NCI-H345 (cell line): ENCODE measurements at places on chromosomes 1 and 21.

GRCh38 chr1:178986204-178986603 lies 39.5 kb upstream of the FAM20B start:
- no peak for DNase-seq

DNA sequence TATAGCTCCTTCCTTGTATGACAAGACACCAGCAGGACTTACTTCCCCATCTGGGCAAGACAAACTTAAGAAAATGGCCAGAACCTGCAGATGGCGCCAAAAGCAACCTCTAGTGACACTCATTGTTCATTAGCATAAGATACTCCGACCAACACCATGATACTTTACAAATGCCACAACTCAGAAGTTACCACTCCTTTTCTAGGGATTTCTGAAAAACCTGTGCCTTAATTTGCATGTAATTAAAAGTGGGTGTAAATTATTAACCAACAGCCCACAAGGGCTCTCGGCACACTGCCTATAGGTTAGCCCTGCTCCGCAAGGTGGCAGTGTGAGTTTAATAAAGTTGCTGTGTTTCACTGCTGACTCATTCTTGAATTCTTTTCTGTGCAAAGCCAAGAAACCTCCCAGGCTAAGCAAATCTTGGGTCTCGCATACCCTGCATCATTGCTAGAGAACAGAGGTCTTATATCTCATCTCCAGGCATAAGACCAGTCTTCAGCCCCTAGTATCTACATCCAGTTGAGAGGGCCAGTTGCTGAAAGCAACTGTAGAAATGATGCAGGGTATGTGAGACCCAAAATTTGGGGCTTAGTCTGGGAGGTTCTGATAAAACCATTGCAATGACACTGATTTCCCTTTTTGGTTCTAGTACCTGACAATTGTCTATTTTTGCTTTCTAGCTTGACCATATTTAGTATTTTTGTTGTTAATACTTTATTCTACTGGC lies 86.4 kb downstream of the FAF1 start:
- peak; percentile 32 for DNase-seq

- no peak for DNase-seq
Measured at GRCh38 chr1:200400556-200400955, 9.3 kb downstream of the ZNF281 start.

DNA sequence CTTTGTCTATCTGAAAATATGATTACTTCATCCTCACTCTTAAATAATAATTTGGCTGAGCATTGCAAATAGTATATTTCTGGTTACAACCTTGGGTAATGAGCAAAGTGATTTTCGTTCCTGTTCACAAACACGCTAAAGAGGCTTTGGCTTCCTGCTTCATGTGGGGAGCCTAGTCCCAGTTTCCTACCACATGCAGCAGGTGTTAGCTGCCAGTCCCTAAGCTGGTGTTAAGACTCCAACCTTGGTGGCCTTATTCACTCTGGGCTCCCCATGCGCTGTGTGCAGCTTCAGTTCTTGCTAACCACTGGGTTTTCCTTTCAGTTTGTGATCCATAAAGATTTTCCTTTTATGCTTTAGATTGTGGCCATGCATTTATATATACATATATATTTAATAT lies 56.7 kb upstream of the BARHL2 start:
- no peak for DNase-seq

GRCh38 chr1:182855911-182856310 lies 16.8 kb downstream of the DHX9 start:
- no peak for DNase-seq

DNA sequence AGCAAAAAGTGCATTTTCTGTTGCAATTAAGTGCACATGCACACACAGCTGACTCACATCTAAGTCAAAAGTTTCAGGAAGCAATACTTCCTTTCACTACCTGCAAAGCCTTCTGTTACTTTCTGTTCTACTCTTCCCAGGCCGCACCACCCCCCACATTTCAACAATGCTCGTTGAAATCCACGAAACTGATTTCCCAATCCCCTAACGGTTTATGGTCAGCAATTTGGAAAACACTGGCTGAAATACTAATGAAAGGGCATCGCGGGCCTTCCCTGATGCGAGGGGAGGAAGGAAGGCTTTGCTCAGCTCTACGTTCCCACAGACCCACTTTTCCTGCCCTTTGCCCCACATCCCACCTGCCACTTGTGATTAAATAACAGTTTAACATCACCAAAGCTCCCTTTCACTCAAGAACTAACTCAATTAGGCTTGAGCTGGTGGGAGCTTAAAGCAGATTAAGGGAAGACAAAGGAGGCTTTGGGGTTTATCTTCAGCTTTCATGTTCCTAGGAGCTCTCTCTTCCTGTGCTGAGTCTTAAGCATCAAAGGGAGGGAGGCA lies 243.2 kb upstream of the RAB4A start:
- DNase-seq, result no peak

- no peak for DNase-seq
Measured at GRCh38 chr1:231252336-231252735, 11.3 kb downstream of the GNPAT start.

- no peak for DNase-seq
Measured at GRCh38 chr1:30109853-30110252, 613.5 kb downstream of the MATN1 start.

GRCh38 chr1:15869413-15869812 lies 21.9 kb downstream of the SPEN start:
- DNase-seq, result no peak

GRCh38 chr1:201703621-201704438 lies 125.1 kb upstream of the IPO9 start:
- peak; percentile 85 for DNase-seq

- DNase-seq, result peak; percentile 93
Measured at GRCh38 chr1:30684881-30685795, 38.2 kb downstream of the MATN1 start.

DNA sequence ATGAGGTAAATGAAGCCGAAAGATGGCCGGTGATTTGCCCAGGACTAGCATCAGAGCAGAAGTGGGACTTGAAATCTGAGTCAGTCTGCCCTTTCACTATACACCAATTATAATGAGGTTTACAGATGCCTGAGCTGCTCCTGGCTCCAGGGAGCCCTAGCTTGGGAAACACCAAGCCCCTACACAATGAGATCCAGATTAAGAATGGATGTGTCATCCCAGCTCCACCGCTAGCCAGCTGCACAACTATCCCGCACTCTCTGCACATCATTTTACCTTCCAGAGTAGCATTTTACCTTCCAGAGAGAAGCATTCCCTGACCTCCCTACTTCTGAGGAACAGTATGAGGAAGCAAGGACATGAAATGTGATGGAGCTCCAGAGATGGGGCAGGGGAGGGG lies 27.0 kb downstream of the SERTAD4 start:
- no peak for DNase-seq

- DNase-seq, result no peak
Measured at GRCh38 chr1:199747984-199748383, 279.5 kb upstream of the NR5A2 start.

- peak; percentile 37 for DNase-seq
Measured at GRCh38 chr1:23611601-23612327, 52.5 kb upstream of the ID3 start.

GRCh38 chr1:58406301-58407071 lies 140.0 kb downstream of the OMA1 start:
- no peak for DNase-seq

DNA sequence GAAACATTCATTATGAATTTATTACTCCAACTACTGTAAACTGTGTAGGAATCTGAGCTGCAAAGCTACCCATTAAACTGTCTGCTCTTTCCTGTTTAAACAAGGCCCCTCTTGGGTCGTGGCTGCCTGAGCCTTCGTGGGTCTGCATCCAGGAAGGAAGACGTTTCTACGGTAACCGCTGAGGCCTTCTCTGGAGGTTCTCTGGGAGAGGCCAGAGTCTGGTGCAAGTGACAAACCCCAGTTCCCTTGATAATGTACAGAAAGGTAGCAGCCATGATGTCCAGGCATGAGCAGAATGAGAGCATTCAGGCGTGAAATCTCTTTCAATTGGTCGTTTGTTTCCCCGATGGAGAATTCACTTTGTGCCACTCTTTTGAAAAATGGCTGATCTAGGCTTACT lies 350.2 kb downstream of the PLPP3 start:
- DNase-seq, result no peak

DNA sequence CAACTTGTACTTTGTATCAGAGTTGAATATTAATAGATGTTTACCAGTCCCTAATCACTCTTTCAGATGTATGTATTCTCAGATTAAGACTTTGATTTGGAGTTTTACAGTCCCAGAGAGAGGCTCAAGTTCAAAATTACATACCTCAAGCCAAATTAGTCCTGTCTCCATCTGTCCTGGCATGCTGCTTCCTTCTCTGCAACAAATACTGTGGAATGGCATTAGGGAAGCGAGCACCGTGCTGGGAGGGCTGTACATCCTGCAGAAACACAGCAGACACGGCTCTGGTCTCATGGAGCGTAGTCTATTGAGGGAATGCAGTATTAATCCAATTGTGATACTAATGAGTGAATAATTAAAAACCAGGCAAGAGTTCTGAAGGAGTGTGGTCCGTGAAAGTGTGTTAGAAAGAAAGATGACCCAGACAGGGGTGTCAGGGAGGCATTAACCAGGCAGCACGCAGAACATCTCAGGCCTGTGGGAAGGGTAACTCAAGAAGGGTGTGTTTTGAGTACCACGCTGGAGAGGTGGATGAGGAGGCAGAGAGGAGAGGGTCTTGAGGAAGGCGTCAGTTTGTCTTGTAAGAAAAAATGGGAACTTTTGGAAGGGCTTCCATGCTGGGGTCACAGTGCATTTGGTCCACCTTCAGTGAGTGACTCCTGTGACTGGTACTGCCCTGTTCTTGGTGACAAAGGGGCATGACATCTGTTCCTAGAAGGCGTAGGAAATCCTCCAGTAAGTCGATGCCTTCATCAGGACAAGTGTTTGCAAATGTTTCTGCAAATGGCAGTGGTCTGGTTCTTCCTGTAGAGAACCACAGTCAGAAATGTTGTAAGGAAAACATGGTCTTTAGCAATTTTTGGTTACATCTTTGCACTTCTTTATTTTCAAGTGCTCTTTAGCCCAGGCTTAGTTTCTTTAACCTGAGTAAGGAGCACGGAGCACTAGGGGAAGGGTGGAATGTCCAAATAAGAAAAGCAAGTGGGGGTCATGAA lies 1.6 kb downstream of the RAB4A start:
- DNase-seq, result no peak

DNA sequence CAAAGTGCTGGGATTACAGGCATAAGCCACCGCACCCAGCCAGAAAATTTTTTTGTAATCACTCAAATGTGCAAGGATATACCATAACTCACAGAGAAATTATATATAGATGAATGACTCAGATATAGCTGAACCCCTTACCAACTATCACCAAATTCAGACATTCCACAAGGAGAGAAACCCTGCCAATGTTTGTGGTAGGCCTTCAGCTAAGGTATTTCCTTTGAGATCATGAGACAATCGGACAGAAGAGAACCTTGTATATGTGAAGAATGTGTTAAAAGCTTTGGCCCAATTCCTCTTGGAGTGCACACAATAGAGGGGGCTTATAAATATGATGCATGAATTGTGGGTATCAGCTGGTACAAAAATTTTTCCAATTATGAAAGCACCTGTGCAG lies 50.7 kb downstream of the ZNF684 start:
- DNase-seq, result no peak

DNA sequence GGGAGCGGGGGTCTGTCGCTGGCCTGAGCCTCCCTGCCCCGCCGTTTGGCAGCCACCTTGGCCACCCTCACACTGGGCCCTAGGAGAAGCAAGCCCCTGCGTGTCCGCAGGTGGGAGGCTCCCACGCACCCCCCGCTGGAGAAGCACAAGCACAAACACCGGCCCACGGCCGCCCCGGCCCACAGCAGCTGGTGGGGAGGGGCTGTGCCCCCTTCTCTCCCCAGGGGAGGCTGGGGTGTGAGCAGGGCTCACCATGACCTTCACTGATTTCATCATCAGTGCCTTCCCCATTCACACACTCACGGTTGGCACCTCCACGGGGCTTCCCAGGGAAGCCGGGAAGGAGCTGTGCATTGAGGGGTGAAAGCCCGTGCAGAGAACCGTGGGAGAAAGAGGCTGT lies 7.9 kb downstream of the AGRN start:
- no peak for DNase-seq

- DNase-seq, result peak; percentile 75
Measured at GRCh38 chr1:246214708-246215509, 292.2 kb downstream of the SMYD3 start.

DNA sequence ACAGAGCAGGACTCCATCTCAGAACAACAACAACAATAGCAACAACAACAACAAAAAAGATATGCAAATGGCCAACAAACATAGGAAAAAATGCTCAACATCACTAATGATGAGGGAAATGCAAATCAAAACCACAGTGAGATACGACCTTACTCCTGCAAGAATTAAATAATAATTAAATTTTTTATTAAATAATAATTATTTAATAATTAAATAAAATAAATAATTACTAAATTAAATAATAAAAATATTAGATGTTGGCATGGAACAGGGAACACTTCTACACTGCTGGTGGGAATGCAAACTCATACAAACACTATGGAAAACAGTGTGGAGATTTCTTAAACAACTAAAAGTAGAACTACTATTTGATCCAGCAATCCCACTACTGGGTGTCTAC lies 1022.3 kb upstream of the B3GALT2 start:
- DNase-seq, result no peak

- no peak for DNase-seq
Measured at GRCh38 chr1:177246710-177247580, 76.2 kb downstream of the BRINP2 start.

DNA sequence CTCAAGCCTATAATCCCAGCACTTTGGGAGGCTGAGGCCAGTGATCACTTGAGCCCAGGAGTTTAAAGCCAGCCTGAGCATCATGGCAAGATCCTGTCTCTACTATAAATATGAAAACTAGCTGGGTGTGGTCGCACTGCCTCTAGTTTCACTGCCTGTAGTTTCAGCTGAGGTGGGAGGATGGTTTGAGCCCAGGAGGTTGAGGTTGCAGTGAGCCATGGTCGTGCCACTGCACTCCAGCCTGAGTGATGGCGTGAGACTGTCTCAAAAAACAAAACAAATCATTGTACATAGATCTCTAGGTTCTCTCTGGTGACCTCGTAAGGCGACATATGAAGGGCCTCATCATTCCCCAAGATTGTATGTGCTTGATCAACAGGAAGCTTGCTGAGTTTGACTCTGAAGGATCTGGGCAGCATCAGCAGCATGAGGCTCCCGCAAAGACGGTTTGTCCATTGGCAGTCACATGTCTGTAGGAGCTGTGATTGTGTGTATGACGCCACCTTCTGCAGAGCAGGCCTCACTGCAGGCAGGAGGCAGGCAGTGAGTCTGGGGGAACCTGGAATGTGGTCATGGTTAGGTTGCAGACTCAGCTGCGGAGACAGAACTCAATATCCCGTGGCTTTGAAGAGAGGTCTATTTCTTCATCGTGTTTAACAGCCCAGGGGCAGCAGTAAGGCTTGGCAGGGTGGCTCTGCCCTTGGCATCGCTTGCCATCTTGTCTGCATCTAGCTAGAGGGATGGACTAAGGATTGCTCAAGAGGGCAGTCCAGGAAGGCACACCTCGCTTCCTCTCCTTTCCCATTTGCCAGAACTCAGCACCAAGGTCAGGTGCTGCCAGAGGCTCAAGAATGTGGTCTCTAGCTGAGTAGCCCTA lies 14.0 kb downstream of the ATP5PO start:
- DNase-seq, result peak; percentile 48
